ENCODE measurements at places on chromosomes 7 and 10. TPM values are rescaled to one million over a fixed set of nuclear protein-coding genes. Genes with fewer than 3 reads are reported as not detected.

The MAGI2 gene
- total RNA-seq = 2.3 TPM

The POR gene
- total RNA-seq = 742 TPM

The NUTM2A gene
- total RNA-seq = 1.1 TPM

The OPN4 gene
- total RNA-seq = not detected

The NKX1-2 gene
- not detected for total RNA-seq

DNA sequence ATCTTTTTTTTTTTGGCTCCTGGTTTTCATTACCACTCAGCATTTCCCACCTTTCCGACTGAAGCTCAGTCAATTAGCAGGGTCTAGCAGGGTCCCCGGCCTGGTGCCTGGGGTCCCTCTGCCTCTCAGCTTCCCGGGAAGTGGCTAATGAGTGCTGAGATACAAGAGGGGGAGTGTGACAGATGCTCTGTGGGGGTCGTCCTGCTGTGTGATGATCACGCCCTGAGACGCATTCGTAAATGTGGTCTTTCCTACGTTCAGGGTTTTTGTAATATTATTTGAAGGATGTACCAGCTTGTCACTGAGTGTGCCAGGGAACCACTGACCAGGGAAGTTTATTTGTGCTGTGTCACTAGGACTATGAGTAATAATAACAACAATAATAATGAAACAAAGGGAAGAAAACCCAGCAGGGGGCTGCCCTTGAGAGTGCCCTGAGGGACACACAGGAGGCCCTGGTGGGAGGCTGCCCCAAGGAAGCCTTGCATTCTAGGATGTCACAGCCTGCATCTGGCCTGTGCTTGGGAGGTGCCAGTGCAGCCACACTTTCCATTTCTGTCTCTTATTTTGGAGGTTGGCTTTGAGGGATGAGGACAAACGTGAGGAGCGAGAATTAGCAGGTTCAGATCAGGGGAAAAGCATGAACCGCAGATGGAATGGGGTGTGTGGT is 337.8 kb downstream of the ADARB2 start:
- H3K36me3 ChIP-seq = no peaks in the 10 kb centered on the region
- no peak overlapping the region for H3K4me3 ChIP-seq
- peak; percentile 17 for DNase-seq
- H3K27ac ChIP-seq = no peak overlapping the region

- no peak overlapping the region for H3K4me3 ChIP-seq
- no peaks in the 10 kb centered on the region for H3K4me1 ChIP-seq
- no peaks in the 10 kb centered on the region for H3K27me3 ChIP-seq
- H3K36me3 ChIP-seq = no peaks in the 10 kb centered on the region
- no peak for DNase-seq
These were observed 278.2 kb downstream of the SNX13 start for GRCh38 chr7:17661982-17662585.

GRCh38 chr10:8985651-8986050 is 931.2 kb downstream of the GATA3 start:
- H3K4me1 ChIP-seq = no peaks in the 10 kb centered on the region
- H3K4me3 ChIP-seq = no peak overlapping the region
- no peaks in the 10 kb centered on the region for H3K27me3 ChIP-seq
- no peaks in the 10 kb centered on the region for H3K36me3 ChIP-seq
- no peak overlapping the region for H3K27ac ChIP-seq

DNA sequence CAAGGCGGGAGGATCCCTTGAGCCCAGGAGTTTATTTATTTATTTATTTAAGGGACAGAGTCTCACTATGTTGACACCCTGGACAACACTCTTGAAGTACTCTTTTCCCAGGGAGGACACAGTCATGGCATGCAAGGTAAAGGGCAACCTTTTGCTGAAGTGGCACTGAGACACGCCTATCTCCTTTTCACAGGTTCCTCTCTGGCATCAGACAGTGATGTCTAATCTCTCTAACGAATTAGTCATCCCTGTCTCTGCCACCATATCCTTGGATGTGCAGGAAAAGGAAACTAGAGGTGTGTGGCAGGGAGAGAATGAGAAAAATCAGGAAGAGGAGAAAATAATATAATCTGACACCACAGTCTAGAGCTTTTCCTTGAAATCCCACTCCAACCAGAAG is 19.5 kb downstream of the CPVL start:
- no peak overlapping the region for H3K27ac ChIP-seq
- H3K4me3 ChIP-seq = no peak overlapping the region
- H3K27me3 ChIP-seq = no peaks in the 10 kb centered on the region
- H3K36me3 ChIP-seq = no peaks in the 10 kb centered on the region
- DNase-seq = no peak
- H3K4me1 ChIP-seq = no peaks in the 10 kb centered on the region

DNA sequence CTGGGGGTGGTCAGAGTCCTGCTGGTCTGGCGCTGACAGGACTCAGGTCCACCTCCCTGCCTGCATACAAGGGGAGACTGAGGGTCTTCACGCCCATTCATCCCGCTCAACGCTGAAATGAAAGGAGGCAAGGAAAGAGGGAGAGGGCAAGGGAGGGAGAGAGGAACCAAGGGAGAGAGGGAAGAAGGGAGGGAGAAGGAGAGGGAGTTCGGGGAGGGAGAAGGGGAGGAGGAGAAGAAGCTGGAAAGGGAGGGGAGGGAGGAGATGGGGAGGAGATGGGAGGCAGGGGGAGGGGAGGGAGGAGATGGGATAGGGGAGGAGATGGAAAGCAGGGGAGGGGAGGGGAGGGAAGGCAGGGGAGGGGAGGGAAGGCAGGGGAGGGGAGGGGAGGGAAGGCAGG is 69.4 kb upstream of the INPP5A start:
- H3K4me3 ChIP-seq = no peak overlapping the region
- H3K27ac ChIP-seq = no peak overlapping the region
- H3K36me3 ChIP-seq = no peaks in the 10 kb centered on the region
- H3K27me3 ChIP-seq = no peaks in the 10 kb centered on the region
- no peaks in the 10 kb centered on the region for H3K4me1 ChIP-seq
- DNase-seq = no peak

GRCh38 chr10:34094146-34094696 is 720.9 kb downstream of the PARD3 start:
- H3K27me3 ChIP-seq = no peaks in the 10 kb centered on the region
- H3K4me3 ChIP-seq = no peak overlapping the region
- DNase-seq = no peak
- H3K27ac ChIP-seq = no peak overlapping the region
- H3K4me1 ChIP-seq = no peaks in the 10 kb centered on the region

- DNase-seq = no peak
- H3K27ac ChIP-seq = no peak overlapping the region
- H3K4me1 ChIP-seq = no peaks in the 10 kb centered on the region
- H3K4me3 ChIP-seq = no peak overlapping the region
- no peaks in the 10 kb centered on the region for H3K27me3 ChIP-seq
These were observed 223.7 kb upstream of the MKLN1 start for GRCh38 chr7:131103997-131104396.

- no peaks in the 10 kb centered on the region for H3K36me3 ChIP-seq
- no peaks in the 10 kb centered on the region for H3K27me3 ChIP-seq
- H3K4me3 ChIP-seq = no peak overlapping the region
- H3K27ac ChIP-seq = no peak overlapping the region
These were observed 11.6 kb downstream of the SLC29A4 start for GRCh38 chr7:5294169-5294987.

GRCh38 chr10:47020471-47020870 is 109.2 kb downstream of the PTPN20 start:
- H3K36me3 ChIP-seq = no peaks in the 10 kb centered on the region
- no peak overlapping the region for H3K4me3 ChIP-seq
- DNase-seq = peak; percentile 27

DNA sequence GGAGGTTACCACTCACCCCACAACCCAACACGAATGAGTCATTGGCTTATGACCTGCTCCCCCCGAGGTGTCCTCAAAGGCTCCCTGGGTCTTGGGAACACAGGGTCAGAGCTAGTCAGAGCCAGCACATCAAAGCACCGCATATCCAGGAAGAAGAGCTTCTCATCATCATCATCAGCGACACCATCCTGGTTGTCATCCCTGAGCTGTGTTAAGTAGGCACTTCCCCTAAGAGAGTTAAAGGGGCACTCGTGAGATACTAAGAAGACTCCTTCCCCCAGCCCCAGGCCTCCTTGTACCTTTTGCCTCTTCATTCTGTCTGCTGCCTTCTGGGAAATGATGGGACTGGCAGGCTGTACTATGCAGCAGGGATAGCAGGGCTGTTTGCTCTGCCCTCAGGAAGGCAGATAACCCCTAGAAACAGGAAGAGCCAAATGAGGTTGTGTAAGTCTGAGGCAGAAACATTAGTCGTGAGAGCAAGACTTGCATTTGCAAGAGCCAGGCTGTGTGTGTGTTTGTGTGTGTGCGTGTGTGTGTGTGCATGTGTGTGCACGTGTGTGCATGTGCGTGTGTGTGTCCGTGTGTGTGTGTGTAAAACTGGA is 11.1 kb upstream of the CPA1 start:
- no peaks in the 10 kb centered on the region for H3K36me3 ChIP-seq
- no peak overlapping the region for H3K4me3 ChIP-seq
- peak; percentile 33 for DNase-seq
- peaks cover 5% of the 10 kb centered on the region for H3K4me1 ChIP-seq

- H3K4me3 ChIP-seq = no peak overlapping the region
- peaks cover 10% of the 10 kb centered on the region for H3K4me1 ChIP-seq
- H3K27ac ChIP-seq = no peak overlapping the region
- no peaks in the 10 kb centered on the region for H3K27me3 ChIP-seq
These were observed 23.8 kb downstream of the MAPK8 start for GRCh38 chr10:48330269-48330668.

DNA sequence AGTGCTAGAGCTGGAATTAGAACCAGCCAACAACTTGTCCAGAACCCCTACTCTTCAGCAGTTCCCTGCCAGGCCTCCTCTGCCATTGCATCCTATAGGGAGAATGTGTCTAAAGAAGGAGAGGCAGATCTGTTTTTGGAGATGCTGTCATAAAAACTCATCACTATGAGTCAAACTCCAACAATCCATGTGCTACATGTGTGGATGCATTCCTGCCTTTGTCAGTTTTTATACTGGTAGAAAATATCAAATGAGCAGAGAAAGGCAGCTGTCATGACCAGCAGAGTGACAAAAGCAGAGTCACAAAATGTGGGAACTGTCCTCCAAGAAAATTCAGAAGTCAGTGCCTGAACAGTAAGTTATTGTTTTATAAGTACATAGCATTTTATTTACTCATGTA is 93.0 kb downstream of the ABLIM1 start:
- H3K4me3 ChIP-seq = no peak overlapping the region
- H3K36me3 ChIP-seq = peaks cover 3% of the 10 kb centered on the region
- DNase-seq = no peak
- H3K27ac ChIP-seq = no peak overlapping the region

GRCh38 chr10:86160890-86161585 is 205.6 kb downstream of the GRID1 start:
- no peaks in the 10 kb centered on the region for H3K27me3 ChIP-seq
- peaks cover 15% of the 10 kb centered on the region for H3K4me1 ChIP-seq
- no peaks in the 10 kb centered on the region for H3K36me3 ChIP-seq
- H3K27ac ChIP-seq = no peak overlapping the region

GRCh38 chr7:29605671-29606070 is 42.0 kb downstream of the PRR15 start:
- no peak overlapping the region for H3K27ac ChIP-seq
- H3K4me1 ChIP-seq = no peaks in the 10 kb centered on the region
- H3K4me3 ChIP-seq = no peak overlapping the region

- no peaks in the 10 kb centered on the region for H3K27me3 ChIP-seq
- no peak overlapping the region for H3K27ac ChIP-seq
- H3K4me3 ChIP-seq = no peak overlapping the region
- DNase-seq = no peak
These were observed 43.0 kb upstream of the GRM3 start for GRCh38 chr7:86600506-86601290.

DNA sequence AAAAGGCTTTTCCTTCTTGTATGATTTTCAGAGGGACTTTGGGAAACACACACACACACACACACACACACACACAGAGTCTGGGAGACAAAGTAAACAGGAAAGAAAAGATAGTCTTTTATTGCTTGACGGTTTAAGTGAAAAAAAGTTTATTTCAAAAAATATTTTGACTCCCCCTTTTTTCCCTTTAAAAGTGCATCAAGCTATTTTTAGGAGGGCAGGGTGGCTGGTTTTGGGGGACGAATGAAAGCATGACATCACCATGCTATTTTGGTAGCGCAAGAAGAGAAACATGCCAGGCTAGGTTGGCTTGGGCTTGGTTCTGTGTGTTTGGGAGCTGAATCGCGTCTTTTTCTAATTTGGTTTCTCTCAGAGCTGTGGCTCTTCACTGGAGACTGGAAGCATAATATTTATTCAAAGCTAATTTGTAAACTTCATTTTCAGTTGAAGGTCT is 129.2 kb downstream of the BAMBI start:
- no peaks in the 10 kb centered on the region for H3K36me3 ChIP-seq
- H3K27me3 ChIP-seq = no peaks in the 10 kb centered on the region
- H3K27ac ChIP-seq = peak overlapping the region; percentile 57

DNA sequence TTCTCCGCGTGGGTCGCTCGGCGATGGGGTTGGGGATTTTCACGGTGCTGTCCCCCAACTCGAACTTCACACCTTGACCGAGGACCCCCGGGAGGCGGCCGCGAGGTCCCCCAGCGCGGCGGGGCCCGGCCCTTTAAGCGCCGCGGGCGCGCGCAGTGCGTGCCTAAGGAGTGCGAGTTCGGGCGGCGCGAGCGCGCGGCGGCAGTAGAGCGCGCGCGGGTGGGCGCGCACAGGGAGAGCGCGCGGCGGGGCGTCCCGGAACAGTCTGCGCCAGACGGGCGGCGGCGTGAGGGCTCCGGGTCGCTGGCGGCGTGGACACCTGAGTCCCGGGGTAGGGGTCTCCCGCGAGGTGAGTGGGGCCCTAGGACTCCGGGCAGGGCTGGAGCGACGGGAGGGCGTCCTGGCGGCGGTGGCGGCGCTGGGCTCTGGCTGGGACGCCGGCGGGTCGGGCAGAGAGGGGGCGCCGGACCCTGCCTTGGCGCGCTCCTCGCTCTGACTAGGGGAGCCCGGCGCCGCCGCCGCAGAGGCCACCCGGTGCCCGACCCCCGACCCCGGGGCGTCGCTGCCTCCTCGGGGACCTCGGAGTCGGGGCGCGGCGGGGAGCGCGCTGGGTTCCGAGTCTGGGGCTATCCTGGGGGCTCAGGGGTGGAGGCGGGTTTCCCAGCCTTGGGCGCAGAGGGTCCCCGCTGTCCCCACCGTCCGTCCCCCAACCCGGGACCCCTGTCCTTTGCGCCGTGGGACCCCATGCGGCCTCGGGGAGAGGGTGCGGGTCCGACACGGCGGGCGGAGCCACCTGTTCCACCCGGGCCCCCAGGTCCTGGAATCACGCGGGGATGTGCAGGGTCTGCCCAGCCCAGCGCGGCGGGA is at the start of gene PROSER2:
Gene PROSER2 (plus strand): TSS at position 235 of the 867 bp plus-strand sequence. CDS start 28,722 bp downstream, outside the sequence.
- H3K4me3 ChIP-seq = peak within 1 kb of the TSS; percentile 82
- no peaks in the 10 kb centered on the region for H3K27me3 ChIP-seq

DNA sequence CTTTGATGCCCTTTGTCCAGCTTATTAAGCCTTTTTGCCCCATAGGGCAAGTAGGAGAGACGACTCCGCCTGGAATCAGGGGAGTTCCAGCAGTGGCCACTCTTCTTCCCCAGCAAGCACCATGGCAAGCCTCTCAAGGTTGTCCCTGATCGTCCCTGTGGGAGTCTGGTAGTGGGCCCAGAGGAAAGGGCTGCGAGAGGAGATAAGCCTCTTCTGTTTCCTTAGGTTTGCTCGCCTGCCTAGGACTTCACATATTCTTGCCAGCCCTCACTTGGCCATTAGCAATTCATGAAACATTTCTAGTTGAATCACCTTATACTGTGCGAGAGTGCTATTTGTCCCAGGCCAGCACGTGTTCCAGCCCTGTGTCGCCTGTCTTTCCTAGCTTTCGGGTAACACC is 47.8 kb upstream of the CPN1 start:
- H3K4me1 ChIP-seq = no peaks in the 10 kb centered on the region
- H3K36me3 ChIP-seq = no peaks in the 10 kb centered on the region
- no peak for DNase-seq
- no peak overlapping the region for H3K4me3 ChIP-seq
- H3K27ac ChIP-seq = no peak overlapping the region

All from right lobe of liver (tissue), 6 donors.